ENCODE measurements at places on chromosomes 4 and X.

- no peak for DNase-seq
These were observed 230.6 kb downstream of the PTTG2 start for GRCh38 chr4:38190717-38191178.

GRCh38 chrX:24479924-24480323 is 14.8 kb downstream of the PDK3 start:
- peak; percentile 40 for DNase-seq

GRCh38 chr4:11626066-11626465 is 197.4 kb upstream of the HS3ST1 start:
- DNase-seq, result no peak

DNA sequence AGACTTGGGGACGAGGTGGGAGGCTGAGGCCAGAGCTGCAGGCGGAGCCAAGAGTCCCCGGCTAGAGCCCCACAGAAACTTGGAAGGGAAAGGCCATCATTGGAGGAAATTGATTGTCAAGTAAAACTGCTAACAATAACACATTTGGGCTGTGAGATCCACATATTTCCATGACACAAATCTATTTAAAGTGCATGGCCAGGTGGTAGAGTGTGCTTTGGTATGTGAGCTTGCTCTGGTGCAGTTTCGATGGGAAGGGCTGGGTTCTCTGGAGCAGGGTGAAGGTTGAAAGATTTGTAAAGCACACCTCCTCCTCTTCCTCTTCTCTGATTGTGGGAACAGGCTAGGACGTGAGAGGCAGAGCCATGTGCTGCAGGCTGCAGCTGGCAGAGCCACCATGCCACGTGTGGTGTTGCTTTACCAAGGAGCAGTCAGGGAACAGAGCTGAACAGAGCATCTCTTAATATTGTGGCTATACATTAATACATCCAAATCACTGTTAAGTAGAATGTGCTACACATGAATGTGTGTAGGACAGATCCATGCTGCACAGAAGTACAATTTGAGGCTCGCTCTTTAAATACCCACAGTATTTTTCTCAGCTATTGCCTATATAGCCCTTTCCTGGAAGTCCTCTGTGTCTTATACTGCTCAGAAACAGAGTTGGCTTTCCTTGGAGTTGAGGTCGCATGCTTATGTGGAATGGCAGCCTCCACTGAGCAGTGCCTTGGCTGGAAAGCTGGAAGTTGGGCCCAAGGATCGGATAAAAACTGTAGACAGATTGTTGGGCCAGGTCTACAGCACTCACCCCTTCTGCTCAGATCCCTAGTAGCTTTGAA is 37.7 kb downstream of the FHDC1 start:
- DNase-seq, result no peak

GRCh38 chr4:3407171-3407771 is 34.5 kb upstream of the HGFAC start:
- DNase-seq, result no peak

DNA sequence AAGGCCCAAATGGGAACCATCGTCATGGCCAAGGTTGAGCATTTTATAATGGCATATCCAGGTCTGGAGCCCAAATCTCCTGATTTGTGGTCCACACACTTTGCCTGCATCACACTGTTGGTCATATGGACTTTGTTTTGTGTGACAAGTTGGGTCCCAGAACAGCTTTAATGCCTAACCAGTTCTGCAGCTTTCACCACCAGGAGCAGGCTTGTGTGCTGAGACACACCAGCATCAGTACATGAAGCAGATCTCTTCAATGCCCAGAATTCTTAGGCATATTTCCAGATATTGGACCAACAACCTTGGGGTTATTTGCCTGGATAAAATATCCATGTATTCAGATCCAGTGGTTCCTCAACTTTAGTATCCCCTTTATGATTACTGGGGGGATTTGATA is 371.3 kb downstream of the FBXW7 start:
- DNase-seq, result no peak

GRCh38 chr4:117560329-117560728 is 474.0 kb upstream of the NDST3 start:
- DNase-seq, result no peak

- no peak for DNase-seq
These were observed 272.8 kb upstream of the PUDP start for GRCh38 chrX:7420717-7421116.

DNA sequence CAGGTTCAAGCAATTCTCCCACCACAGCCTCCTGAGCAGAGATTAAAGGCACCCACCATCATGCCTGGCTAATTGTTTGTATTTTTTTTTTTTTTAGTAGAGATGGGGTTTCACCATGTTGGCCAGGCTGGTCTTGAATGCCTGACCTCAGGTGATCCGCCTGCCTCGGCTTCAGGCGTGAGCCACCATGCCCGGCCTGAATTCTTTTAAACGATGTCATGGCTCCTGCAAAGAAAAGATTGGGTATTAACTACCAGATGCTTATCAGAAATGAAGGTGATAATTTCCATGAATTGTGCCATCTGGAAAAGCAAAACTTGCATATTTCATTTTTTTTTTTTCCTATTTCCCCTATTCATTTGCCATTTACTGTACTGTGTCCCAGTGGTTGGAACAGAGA is 195.7 kb upstream of the IGFBP7 start:
- DNase-seq, result no peak

DNA sequence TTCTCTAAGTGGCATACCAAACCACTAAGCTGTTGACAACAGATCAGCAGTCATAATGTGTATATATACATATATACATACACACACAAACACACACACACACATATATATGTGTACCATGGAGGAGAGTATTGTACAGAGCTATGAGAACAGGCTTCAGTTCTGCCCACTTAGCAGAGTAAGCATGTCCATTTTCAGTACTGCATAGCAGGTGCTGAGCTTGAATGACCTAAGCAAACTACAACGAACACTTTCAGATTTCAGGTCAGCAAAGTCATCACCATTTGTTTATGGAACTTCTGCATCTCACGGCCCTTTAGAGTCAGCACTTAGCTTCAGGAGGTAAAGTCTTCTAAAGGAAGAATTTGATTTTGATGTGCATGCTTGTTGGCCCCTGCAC is 735.8 kb upstream of the ATOH1 start:
- no peak for DNase-seq

GRCh38 chr4:4512282-4512681 is 29.6 kb downstream of the STX18 start:
- DNase-seq, result no peak

DNA sequence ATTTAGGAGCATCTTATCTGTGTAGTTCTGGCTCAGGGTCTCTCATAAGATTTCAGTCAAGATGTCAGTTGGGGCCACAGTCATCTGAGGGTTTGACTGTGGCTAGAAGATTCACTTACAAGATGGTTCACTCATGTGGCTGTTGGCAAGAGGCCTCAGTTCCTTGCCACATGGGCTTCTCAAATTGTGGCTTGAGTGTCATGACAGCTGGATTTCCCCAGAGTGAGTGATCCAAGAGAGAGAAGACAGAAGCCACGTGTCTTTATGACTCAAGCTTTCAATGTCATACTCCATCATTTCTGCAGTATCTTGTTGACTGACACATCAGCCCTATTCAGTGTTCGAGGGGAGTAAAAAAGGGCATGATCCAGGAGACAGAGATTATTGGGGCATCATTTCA is 131.3 kb upstream of the AP1S2 start:
- no peak for DNase-seq

DNA sequence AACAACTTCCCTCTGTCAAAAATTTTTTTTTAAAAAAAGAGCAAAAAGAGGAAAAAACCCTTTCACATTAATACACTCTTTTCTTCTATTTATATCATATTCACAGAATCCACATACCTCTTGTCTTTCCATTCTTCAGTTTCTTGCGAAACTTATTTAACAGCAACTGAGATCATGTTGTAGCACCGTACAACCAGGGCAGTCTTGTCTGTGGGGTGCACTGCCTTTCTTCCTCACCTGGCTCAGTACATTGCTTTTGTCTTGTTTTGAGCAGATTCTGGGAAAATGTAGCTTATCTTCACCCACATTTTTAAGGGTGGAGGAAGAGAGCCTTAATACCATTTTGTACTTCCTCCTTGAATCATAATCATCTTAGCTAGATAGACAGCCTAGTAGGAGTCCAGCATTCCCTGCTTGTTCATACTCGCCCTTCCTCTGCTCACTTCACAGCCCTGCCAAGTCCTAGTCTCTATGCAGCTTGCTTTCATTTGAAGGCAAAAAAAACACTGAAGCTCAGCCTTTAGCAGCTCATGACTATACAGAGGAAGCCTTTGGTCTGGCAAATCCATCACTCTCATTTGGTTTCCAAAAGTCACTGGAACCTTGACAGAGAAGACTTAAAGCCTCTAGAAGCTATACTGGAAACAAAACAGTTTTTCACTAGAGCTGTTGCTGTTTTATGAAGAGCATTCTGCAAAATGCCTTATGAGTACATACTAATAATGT is 140.6 kb upstream of the BANK1 start:
- no peak for DNase-seq

DNA sequence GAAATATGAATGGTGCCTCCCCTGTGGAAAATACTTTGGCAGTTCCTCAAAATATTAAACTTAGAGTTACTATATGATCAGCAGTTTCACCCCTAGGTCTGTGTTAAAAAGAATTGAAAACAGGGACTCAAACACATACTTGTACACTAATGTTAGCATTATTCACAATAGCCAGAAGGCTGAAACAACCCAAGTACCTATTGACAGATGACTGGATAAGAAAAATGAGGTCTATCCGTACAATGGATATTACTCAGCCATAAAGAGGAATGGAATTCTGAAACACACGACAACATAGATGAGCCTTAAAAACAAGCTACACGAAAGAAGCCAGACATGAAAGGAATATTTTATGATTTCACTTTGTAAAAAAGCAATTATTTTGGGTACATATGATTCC is 54.9 kb downstream of the PGRMC2 start:
- DNase-seq, result no peak

GRCh38 chr4:111399623-111400022 is 745.6 kb upstream of the FAM241A start:
- DNase-seq, result no peak

GRCh38 chr4:170990989-170991589 is 822.1 kb upstream of the GALNTL6 start:
- DNase-seq, result no peak

DNA sequence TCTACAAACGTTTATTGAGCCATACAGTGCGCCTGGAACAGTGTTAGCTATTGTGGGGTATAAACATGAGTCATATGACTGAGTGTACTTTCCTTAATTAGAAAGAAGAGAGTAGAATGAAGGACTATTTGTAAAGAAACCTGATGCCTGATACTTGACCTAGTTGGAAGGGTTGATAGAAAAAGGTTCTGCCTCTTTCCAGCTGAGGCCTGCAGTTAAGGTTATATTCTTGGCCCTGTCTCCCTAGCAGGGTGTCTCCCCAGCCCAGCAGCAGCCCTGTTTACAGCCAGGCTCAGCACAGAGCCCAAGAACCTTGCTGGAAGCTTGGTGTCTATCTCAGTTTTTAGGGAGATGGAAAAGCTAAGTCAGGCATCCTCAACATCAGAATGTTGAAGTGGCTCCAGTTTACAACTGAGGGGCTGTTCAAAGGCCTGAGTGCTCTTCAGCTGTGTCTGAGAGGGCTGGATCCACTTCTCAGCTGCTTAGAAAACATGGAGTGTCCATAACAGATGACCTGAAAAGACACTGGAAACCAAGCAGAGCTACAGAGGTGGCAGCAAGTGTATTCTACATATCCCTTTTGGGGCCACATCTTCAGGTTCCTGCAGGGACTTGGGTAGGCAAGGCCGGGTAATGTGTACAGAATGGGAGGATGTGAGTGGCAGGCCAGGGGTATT is 21.6 kb downstream of the NYX start:
- DNase-seq, result no peak

GRCh38 chr4:123568936-123569335 is 172.3 kb downstream of the SPRY1 start:
- DNase-seq, result no peak

DNA sequence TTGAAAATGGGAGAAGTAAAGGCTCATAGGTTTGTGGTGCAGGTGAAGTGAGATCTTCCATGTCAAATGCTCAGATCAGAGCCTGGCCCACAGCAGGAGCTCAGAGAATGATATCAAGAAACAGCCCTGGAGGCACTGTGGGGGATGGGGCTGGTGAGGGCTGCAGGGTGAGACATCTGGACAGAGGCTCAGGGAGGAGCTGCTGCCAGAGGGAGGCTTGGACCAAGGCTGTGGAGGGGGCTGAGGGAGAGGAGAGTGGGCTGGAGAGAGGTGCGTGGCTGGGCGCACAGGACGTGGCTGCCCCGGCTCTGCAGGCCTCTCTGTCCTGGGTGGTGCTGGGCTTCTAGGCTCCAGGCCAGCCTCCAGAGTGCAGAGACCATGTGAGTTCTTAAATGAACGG is 5.6 kb downstream of the SORCS2 start:
- DNase-seq, result no peak

DNA sequence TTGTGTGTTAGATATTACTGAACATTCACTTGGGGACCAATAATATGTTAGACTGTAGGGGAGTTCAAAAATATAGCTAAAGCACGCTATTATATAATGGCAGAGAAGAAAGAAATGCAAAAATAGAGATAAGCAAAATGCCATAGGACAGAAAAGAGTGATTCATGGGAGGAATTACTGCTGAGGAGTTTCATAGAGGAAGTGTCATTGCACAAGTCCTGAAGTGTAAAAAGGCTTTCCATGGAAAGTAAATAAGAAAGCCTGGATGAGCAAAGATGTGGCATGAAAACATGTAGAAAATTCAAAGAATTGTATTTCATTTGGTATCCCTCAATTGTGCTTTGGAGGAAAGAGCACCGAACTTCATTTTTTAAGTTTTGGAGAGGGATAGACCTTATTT is 14.5 kb downstream of the HMGB2 start:
- DNase-seq, result no peak

- DNase-seq, result no peak
These were observed 259.6 kb downstream of the CRLF2 start for GRCh38 chrX:952816-953215.

GRCh38 chr4:63430105-63430504 is 979.1 kb downstream of the TECRL start:
- DNase-seq, result no peak

- no peak for DNase-seq
These were observed 116.9 kb upstream of the AR start for GRCh38 chrX:67426946-67427345.

DNA sequence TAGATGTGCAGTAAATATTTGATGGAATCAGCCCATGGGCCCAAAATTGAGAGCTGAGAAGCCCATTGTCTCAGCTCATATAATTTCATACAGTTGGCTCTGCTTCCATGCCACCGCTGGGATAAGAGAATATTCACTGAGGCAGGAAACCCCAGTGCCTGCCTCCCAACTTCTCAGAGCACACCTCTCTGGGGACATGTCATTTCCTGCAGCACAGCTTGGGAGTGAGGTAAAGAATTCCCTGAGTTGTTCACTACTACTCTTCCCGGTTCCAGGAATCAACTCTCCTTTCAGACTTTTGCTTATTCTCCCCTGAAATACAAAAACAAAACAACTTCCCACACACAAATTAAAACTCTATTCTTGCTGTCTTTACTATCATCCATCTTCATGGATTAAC is 389.3 kb downstream of the MAPK10 start:
- no peak for DNase-seq

DNA sequence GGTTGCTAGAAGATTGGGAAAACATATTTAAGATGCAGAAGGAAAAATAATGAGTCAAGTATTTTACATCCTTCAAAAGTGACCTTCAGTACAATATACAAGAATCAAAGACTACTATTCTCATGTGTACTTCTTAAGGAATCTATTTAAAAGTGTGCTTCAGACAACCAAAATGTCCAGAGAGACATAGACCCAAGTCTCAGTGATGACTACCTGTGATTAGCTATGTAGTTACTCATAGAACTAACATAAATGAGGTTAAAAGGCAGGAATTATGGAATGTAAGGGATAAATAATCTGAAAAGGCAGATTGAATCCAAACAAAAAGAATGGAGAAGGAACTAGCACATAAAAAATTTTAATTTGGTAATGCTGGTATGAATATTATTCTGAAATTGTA is 634.7 kb upstream of the FAM241A start:
- DNase-seq, result no peak

- no peak for DNase-seq
These were observed 52.1 kb upstream of the CDKN2AIP start for GRCh38 chr4:183392377-183392776.
